ENCODE measurements at places on chromosomes 16 and 17. TPM values are rescaled to one million over a fixed set of nuclear protein-coding genes. Genes with fewer than 3 reads are reported as not detected.

Gene SOST
- total RNA-seq, result not detected

Gene MYO15B
- 0.37 TPM for total RNA-seq

Gene ASGR2
- not detected for total RNA-seq

Gene ARL5C
- total RNA-seq, result not detected

Gene MYO15A
- total RNA-seq, result 3.1 TPM

Gene TP53TG3C
- not detected for total RNA-seq

Gene CD79B
- total RNA-seq, result 0.31 TPM

Gene ATP2A3
- total RNA-seq, result 0.06 TPM

Gene USP22
- 141 TPM for total RNA-seq

Gene NFAT5
- 22.3 TPM for total RNA-seq

Gene KRT28
- not detected for total RNA-seq

Gene WSCD1
- 3.0 TPM for total RNA-seq

Gene KANSL1
- 46.5 TPM for total RNA-seq

Gene PRAC1
- total RNA-seq, result not detected

Gene G6PC1
- total RNA-seq, result not detected

Gene MYH3
- total RNA-seq, result 0.24 TPM

Gene TNFRSF13B
- total RNA-seq, result not detected

Gene DBF4B
- 1.4 TPM for total RNA-seq

Gene TERB1
- not detected for total RNA-seq

Gene RAB37
- 0.06 TPM for total RNA-seq

Gene GP1BA
- total RNA-seq, result not detected
